ENCODE measurements at places on chromosomes 1 and 21. TPM values are rescaled to one million over a fixed set of nuclear protein-coding genes. Genes with fewer than 3 reads are reported as not detected.
A peak's percentile ranks its signal among the peaks of the same experiment; 100 is the strongest.

CELA2A gene
- total RNA-seq = not detected

PTGFR gene
- 0.34 TPM for total RNA-seq

SEC16B gene
- 2.7 TPM for total RNA-seq

OR2T2 gene
- total RNA-seq = not detected

TSSK3 gene
- total RNA-seq = not detected

CR1L gene
- not detected for total RNA-seq

GOLT1A gene
- total RNA-seq = 3.6 TPM

BEND5 gene
- total RNA-seq = 4.9 TPM

FAM131C gene
- total RNA-seq = not detected

DNA sequence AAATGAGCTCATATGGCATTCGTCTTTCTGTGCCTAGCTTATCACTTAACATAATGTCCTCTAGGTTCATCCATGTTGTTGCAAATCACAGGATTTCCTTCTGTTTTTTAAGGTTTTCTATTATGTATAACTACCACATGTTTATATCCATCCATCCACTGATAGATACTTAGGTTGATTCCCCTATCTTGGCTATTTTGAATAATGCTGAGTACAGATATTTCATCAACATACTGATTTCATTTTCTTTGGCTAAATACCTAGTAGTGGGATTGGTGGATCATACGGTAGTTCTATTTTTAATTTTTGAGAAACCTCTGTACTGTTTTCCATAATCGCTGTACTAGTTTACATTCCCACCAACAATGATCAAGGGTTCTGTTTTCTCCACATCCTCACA is 45.0 kb downstream of the GORAB start:
- no peaks in the 10 kb centered on the region for H3K27me3 ChIP-seq
- no peak overlapping the region for H3K4me3 ChIP-seq
- H3K4me1 ChIP-seq = no peaks in the 10 kb centered on the region
- H3K36me3 ChIP-seq = no peaks in the 10 kb centered on the region

- H3K27ac ChIP-seq = peak overlapping the region; percentile 51
- DNase-seq = no peak
- no peaks in the 10 kb centered on the region for H3K36me3 ChIP-seq
- peaks cover 8% of the 10 kb centered on the region for H3K4me1 ChIP-seq
- H3K27me3 ChIP-seq = no peaks in the 10 kb centered on the region
- no peak overlapping the region for H3K4me3 ChIP-seq
Observed at GRCh38 chr1:84406346-84406861, 8.1 kb downstream of the DNASE2B start.

- no peaks in the 10 kb centered on the region for H3K4me1 ChIP-seq
- DNase-seq = no peak
- H3K4me3 ChIP-seq = no peak overlapping the region
- no peaks in the 10 kb centered on the region for H3K36me3 ChIP-seq
- H3K27me3 ChIP-seq = no peaks in the 10 kb centered on the region
- no peak overlapping the region for H3K27ac ChIP-seq
Observed at GRCh38 chr21:42021371-42022090, 11.4 kb upstream of the ZBTB21 start.

GRCh38 chr21:35824136-35824535 is 236.2 kb downstream of the SETD4 start:
- no peak overlapping the region for H3K4me3 ChIP-seq
- no peaks in the 10 kb centered on the region for H3K4me1 ChIP-seq
- H3K27me3 ChIP-seq = no peaks in the 10 kb centered on the region

DNA sequence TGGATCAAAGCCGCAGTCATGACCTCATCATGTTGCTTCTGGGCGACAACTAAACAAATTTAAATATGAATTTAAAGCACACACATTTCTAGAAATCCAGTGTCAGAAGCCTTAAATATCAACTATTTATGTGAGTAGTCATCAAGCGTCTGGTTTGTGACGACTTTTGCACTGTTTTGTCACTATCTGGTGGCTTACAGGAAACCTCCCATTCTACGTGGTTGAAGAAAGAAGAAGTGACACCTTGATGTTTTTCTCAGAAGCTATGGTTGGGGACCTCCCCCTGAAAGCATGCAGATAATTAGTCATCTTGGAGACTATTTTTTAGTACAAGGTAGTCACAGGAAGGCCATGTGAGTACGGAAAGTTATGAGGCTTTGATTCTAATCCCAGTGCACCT is 58.5 kb downstream of the TENT5C start:
- H3K36me3 ChIP-seq = no peaks in the 10 kb centered on the region
- no peaks in the 10 kb centered on the region for H3K27me3 ChIP-seq
- no peak overlapping the region for H3K27ac ChIP-seq

GRCh38 chr1:3672971-3673361 is 20.6 kb downstream of the TP73 start:
- DNase-seq = no peak
- no peak overlapping the region for H3K4me3 ChIP-seq
- H3K27me3 ChIP-seq = no peaks in the 10 kb centered on the region
- H3K27ac ChIP-seq = no peak overlapping the region
- H3K4me1 ChIP-seq = no peaks in the 10 kb centered on the region

DNA sequence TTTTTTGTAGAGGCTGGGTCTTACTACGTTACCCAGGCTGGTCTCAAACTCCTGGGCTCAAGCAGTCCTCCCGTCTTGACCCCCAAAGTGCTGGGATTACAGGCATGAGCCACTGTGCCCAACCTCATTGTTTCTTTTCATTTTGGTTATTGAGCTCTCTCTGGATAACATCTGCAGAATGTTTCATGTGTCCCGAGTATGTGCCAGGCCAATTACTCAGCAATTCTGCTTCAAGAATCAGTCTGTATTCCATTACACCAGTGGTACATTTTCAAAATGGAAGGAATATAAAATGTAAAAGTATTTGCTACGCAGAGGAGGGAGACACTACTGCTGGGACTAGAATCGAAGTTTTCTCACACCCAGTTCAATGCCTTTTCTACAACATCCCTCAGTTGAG is 1.7 kb upstream of the ELOA start:
- H3K4me3 ChIP-seq = no peak overlapping the region
- no peaks in the 10 kb centered on the region for H3K27me3 ChIP-seq
- H3K36me3 ChIP-seq = no peaks in the 10 kb centered on the region
- no peak overlapping the region for H3K27ac ChIP-seq
- no peak for DNase-seq

GRCh38 chr1:221328371-221328770 is 413.5 kb downstream of the DUSP10 start:
- DNase-seq = no peak
- no peak overlapping the region for H3K27ac ChIP-seq
- H3K4me3 ChIP-seq = no peak overlapping the region
- H3K27me3 ChIP-seq = no peaks in the 10 kb centered on the region
- H3K36me3 ChIP-seq = no peaks in the 10 kb centered on the region

- no peaks in the 10 kb centered on the region for H3K36me3 ChIP-seq
- H3K4me3 ChIP-seq = no peak overlapping the region
- no peak overlapping the region for H3K27ac ChIP-seq
- H3K4me1 ChIP-seq = no peaks in the 10 kb centered on the region
- no peaks in the 10 kb centered on the region for H3K27me3 ChIP-seq
- no peak for DNase-seq
Observed at GRCh38 chr1:116827607-116828105, 73.4 kb downstream of the CD2 start.

DNA sequence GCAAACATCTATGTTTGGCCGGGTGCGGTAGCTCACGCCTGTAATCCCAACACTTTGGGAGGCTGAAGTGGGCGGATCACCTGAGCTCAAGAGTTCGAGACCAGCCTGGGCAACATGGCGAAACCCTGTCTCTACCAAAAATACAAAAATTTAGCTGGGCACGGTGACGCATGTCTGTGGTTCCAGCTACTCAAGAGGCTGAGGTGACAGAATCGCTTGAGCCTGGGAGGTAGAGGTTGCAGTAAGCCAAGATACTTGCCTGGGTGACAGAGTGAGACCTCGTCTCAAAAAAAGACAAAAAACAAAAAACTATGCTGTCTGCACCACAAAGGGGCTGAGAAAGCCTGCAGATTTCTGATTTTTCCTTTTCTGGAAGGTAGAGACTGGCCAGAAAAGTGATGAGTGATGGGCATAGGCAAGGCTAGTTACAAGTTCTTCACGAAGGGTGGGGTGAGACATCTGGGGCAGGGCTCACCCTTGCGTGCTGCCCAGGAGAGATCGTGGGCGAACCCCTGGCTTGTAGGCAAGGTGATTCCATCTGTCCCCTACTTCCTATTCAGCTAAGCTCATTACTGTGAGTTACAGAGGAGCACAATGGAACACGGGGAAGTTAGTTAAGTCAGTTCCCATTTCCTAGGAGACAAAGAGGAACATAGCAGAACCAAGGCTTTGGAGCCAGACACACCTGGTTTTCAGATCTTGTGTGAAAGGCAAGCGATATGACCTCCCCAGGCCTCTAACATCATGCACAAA is 3.2 kb downstream of the SLC2A1 start:
- H3K27me3 ChIP-seq = no peaks in the 10 kb centered on the region
- H3K36me3 ChIP-seq = no peaks in the 10 kb centered on the region
- peaks cover 2% of the 10 kb centered on the region for H3K4me1 ChIP-seq
- H3K27ac ChIP-seq = no peak overlapping the region

GRCh38 chr1:186760446-186760845 is 68.3 kb upstream of the PLA2G4A start:
- H3K4me1 ChIP-seq = no peaks in the 10 kb centered on the region
- H3K36me3 ChIP-seq = no peaks in the 10 kb centered on the region
- no peak for DNase-seq
- H3K27me3 ChIP-seq = no peaks in the 10 kb centered on the region
- H3K4me3 ChIP-seq = no peak overlapping the region
- H3K27ac ChIP-seq = no peak overlapping the region

DNA sequence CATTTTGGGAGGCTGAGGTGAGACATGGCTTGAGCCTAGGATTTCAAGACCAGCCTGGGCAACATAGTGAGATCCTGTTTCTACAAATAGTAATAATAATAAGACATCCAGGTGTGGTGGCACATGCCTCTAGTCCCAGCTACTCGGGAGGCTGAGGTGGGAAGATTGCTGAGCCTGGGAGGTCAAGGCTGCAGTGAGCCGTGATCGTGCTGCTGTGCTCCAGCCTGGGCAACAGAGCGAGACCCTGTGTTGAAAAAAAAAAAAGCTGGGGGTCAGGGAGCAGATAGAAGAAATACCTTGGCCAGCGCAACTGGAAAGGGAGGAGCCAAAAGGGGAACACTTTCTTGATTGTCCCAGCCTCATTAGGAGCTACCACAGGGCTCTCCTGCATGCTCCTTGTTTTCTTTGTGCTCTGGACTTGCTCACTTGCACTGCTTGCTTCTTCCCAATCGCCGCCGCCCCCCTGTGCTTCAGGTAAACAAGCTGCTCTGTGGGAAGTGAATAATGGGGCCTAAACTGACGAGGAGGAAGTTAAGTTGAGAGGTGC is 31.1 kb downstream of the PBX1 start:
- H3K27me3 ChIP-seq = no peaks in the 10 kb centered on the region
- DNase-seq = no peak
- H3K4me1 ChIP-seq = peaks cover 21% of the 10 kb centered on the region

DNA sequence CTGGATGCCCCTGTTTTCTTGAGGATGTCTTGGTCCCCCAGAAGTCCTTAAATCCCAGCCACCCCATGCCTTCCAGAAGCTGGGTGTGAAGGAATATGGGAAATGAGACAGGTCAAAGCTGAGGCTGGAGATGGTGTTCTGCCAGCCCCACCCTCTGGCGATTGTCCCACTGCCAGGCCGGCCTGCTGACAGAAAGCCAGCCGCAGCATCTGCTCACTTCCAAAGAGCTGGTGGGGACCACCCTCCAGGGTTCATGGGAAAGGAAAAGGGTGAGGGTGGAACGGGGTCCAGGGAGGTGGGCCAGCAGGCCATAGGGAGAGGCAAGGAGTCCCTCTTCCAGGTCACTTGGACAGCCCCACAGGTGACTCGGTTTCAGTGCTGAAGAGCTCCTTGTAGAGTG is 1.9 kb upstream of the LINGO4 start:
- no peaks in the 10 kb centered on the region for H3K4me1 ChIP-seq
- H3K27me3 ChIP-seq = no peaks in the 10 kb centered on the region
- no peak for DNase-seq
- no peak overlapping the region for H3K27ac ChIP-seq

DNA sequence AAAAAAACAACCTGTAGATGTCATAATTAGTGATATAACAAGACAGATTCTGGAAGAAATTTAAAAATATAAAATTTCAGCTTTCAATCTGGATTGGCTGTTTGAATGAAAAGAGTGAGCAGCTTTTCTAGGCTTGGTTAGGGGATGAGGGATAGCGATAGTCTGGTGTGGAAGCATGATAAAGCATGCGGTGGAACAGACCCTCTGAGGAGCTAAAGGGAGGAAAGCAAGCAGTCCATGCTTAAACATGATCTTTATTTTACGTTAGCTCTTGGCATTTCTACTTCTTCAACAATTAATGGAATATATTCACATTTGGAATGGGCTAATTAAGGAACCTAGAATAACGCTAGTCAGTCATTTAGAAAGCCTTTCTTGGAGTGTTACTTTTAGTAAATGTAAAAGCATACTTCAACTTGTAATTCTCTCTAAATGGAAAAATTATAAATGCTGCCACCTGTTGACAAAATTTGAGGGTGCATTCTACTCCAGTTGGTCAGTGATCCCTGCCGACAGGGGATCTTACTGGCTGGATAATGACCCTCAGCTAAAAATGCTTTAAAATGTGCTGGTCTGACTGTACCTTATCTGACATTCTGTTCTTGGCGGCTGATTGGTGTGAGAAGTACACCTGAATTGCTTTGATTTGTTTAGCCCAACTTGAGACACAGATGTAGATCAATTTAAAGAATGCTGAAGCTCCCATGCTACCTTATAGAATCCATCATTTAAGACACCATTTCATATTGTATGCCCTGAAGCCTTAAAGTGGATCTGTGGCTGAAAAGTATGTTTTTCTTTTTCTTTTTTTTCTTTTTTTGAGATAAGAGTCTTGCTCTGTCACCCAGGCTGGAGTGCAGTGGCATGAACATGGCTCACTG is 61.2 kb downstream of the AK4 start:
- H3K27ac ChIP-seq = no peak overlapping the region
- H3K4me1 ChIP-seq = no peaks in the 10 kb centered on the region
- DNase-seq = peak; percentile 51
- no peaks in the 10 kb centered on the region for H3K36me3 ChIP-seq

DNA sequence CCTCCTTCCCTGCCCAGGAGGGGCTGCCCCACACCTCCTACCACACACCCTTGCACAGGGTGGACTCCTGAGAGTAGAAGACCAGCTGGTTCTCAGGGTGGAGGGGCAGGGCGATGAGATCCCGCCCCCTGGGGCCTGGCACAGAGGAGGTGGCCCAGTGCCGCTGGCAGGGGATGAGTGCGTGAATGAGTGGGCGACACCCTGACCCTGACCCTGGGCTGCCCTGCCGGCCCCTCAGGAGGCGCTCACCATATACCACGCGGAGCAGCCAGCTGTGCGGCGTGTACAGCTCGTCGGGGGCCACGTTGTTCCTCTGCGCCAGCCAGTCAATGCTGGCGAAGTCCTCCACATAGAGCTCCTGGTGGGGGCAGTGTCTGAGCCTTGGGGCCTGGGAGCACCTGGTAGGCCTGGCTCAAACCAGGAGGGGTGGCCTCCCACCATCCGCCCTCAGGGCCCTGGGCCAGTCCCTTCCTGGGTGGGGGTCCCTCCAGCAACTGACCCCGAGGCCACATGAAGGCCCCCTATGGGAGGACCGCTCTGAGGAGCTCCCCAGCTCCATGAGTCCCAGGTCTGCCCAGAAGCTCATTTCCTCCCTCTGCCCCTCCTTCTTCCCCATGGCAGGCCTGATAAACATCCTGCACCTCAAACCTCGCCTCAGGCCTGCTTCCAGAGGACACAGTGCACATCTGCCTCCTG is 13.0 kb downstream of the LSS start:
- no peaks in the 10 kb centered on the region for H3K27me3 ChIP-seq
- no peaks in the 10 kb centered on the region for H3K36me3 ChIP-seq
- DNase-seq = no peak
- no peak overlapping the region for H3K4me3 ChIP-seq
- H3K4me1 ChIP-seq = peaks cover 4% of the 10 kb centered on the region
- H3K27ac ChIP-seq = peak overlapping the region; percentile 27

GRCh38 chr1:3514404-3514803 is 59.9 kb downstream of the ARHGEF16 start:
- H3K36me3 ChIP-seq = no peaks in the 10 kb centered on the region
- H3K4me3 ChIP-seq = no peak overlapping the region
- DNase-seq = no peak
- no peak overlapping the region for H3K27ac ChIP-seq
- no peaks in the 10 kb centered on the region for H3K27me3 ChIP-seq
